Fibroblast of skin of back (primary cell): ENCODE measurements at places on chromosomes 11 and 22.

- peak; percentile 60 for DNase-seq
These were observed 41.6 kb downstream of the BUD13 start for GRCh38 chr11:116731097-116731761.

GRCh38 chr11:108497317-108498045, 703 bp downstream of the POGLUT3 start:
- DNase-seq, result peak; percentile 99

GRCh38 chr11:6229911-6230310, 4.5 kb downstream of the FHIP1B start:
- DNase-seq, result no peak

- DNase-seq, result peak; percentile 60
These were observed 24.8 kb downstream of the APOL1 start for GRCh38 chr22:36277482-36278291.

DNA sequence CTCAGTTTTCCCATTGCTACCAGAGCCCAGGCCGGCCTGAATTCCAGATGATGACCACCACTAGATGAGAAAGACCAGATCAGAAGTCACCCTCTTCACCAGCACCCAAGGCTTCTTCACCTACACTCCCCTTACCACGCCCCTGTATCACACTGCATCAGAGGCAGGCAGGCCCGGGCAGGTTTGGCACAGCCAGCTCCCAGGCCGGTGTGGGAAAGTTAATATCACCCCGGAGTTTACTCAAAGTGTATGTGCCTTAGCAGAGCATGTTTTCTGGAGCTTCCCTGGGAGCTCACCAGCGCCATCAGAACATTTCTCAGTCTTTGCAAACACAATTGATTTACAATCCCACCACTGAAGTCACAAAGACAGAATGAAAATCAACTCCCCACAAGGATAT, 47.5 kb upstream of the POU2AF1 start:
- DNase-seq, result no peak

- no peak for DNase-seq
These were observed 22.3 kb downstream of the PPFIBP2 start for GRCh38 chr11:7536100-7536499.

- peak; percentile 46 for DNase-seq
These were observed 15.0 kb downstream of the RHOD start for GRCh38 chr11:67071420-67072284.

- DNase-seq, result no peak
These were observed 75.5 kb upstream of the RAB38 start for GRCh38 chr11:88250566-88251242.

- no peak for DNase-seq
These were observed 58.4 kb downstream of the CELSR1 start for GRCh38 chr22:46479046-46479445.

DNA sequence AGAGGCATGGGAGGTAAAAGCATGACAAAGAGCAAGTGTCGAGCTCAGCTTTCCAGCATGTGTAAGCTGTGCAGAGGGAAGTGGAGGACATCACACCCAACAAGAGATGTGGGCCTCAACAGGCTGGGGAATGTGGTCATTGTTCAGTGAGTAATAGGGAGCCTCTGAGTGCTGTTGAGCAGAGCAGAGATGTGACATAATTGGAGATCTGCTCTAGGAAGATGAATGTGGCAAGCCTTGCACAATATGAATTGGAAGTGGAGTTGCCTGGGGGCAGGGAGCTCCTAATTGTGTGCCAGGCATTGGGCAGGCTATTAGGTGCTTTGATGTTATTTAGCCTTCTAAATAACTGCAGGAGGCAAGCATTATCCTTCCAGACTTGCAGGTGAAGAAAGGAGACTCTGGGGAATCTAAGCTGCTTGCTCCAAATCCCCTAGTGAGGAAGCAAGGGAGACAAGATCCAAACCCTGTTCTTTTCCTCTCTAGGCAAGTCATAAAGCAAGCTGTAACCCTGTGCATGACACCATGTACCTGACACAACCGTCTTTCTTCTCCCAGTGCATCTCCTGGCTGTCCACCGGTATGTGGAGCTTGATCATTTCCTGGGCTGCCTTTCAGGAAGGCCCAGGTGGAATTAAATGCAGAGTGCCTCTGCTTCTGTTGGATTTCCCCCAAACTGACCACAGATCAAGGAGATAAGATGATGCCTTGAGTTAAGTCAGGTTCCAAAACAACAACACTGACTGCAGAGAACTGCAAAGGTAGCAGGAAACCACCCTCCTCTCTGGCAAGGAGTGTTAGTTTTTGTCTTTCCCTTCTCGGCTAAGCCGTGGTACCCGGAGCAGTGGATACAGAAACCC, 221.4 kb downstream of the TENM4 start:
- no peak for DNase-seq

GRCh38 chr11:69134957-69135356, 20.8 kb upstream of the SMIM38 start:
- DNase-seq, result no peak

- peak; percentile 5 for DNase-seq
These were observed 124.6 kb downstream of the PHF21B start for GRCh38 chr22:44884968-44885805.

DNA sequence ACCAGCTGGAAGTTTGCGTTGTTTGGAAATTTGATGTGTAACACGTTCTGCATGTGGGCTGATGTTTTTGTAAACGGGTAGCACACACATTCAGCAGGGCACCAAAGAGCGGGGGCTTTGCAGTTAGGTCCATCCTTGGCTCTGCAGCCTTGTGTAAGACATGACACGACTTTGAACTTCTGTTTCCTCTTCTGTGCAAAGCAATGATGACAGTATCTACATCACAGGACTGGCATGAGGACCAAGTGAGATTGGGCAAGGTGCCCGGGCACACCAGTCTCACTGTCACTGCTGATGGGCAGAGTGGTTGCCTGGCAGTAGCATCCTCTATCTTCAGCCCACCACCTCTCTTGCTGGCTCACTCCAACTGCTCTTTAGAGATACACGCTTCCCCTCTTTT, 3.3 kb downstream of the TCN2 start:
- no peak for DNase-seq

DNA sequence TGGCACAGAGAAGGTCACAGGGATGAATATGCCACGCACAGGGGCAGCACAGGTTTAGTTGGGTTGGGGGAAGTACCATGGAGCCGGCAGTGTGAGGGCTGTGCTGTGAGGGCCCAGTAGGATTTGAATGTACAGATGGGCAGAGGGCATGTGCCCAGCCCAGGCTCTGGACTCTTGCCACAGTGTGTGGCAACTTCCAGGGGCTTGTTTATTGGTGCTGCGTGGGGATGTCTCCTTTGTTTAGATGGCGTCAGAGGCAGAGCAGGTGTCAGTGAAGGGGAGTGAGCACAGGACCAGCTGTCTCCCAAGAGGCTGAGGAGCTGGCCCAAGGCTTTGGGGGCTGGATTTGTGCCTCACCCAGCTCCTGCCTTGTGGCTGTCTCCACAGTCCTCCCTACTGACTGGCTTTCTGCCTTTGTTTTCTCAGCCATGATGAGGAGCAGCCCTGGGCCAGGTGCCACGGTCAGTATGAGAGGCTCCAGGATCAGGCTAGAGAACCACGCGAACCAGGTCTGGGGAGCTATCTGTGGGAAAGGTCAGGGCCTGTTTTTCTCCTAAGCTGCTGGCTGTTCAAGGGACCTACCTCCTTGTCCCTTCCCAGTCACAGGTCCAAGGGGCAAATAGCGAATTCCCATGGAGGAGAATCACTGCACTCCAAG, 21.9 kb downstream of the SUN2 start:
- DNase-seq, result no peak

- DNase-seq, result no peak
These were observed 33.4 kb downstream of the MICAL3 start for GRCh38 chr22:17990942-17991341.

DNA sequence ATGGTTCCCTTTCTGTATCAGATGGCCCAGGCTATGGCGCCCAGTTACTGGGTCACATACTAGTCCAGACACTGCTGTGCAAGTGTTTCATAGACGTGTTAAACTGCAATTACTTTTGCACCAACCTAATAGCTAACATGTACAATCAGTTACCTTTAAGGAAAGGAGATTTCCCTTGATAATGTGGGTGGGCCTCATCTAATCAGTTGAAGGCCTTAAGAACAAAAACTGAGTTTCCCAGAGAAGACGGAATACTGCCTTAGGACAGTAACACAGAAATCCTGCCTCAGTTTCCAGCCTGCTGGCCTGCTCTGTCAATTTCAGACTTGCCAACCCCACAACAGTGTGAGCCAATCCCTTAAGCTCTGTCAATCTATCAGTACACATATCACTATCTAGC, 229.9 kb upstream of the SYN3 start:
- no peak for DNase-seq

DNA sequence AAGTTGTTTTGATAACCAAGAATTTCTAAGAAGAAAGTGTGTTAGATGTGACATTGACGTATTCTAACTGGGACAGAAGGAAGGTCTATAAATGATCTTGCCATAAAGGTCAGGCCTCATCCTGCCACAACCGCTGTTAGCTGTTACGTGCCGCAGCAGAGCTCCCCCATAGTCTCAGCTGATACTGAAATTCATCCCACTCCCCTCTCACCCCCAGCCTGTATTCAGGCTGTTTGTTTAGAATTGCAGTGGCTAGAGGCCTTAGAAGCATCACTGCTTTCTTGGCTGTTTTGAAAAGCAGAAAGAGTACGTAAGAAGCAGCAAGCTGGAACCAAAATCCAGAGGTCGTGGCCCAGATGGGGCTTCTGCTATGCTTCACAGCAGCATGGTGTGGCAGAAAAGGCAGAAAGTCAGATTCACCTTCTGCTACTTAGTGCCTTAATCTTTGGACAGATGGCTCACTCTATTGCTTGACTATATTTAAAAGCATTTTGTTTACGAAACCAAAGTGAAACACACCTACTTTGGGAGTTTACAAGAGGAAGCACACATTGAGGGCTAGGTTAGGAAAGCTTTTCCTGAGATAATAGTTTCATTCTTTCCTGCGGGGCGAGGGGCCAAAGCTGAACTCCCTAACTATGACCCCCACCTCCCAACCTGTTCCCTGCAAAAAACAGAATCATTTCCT, 950 bp upstream of the LAYN start:
- no peak for DNase-seq

DNA sequence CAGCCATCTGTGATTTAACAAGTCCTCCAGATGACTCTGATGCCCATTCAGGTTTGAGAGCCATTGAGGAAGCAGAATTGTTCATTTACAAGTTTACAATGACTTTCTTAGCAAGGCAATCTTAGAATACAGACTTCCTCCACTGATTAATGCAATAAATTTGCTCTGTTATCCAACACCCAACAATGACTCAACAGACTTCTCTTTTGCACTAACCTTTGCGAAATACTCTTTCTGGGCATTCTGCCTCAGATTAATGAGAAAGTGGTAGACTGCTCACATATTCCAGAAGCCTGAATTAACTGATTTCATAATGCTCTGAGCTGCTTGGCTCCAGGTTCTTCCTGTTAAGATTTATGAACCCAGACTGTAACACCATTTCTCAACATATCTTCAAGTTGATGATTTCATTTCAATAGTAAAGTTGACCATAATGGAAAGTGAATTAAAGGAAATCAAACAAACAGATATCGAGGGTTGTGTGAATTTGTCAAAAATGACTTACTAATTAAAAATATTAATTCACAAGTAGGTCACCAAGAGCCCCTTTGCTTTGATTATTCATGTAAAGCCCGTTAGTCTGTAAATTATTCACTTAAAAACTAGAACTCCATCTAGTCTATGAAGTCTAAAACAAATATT, 70.5 kb upstream of the BLID start:
- peak; percentile 86 for DNase-seq

GRCh38 chr22:30004694-30005093, 75.6 kb upstream of the HORMAD2 start:
- DNase-seq, result no peak

DNA sequence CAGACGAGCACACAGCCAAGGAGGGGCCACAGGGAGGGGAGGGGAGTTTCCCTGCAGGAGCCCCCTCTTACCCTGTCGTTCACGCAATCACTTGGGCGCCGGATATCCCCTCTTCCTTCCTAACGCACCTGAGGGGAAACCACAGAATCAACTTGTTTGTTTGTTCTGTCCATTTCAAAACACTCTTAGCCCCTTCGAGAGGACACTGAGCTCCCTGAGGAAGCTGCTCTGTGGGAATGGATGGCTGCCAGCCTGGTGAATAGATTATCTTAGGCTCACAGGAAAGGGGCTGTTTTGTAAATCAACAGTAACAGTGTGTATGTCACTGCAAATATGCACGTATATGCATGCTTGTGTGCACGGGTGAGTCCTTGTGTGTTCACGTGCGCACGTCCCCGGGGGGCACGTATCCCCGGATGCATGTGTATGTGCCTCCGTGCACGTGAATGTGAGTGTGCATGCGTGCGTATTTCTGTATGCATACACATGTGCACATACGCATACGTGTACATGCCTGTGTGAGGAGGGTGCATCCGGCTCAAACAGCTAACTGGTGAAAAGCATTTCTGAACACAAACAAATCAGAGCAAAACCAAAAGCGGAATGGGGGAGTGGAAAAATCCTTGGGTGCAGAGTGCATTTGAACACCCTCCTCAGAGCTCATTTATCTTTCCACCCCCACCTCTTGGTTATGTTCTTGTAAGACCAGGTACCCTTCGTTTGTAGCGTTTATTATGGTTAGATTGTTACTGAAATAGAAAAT, 7.2 kb downstream of the ARSA start:
- no peak for DNase-seq

- no peak for DNase-seq
These were observed 138.2 kb downstream of the DSCAML1 start for GRCh38 chr11:117658809-117659208.

- DNase-seq, result peak; percentile 78
These were observed 466.2 kb downstream of the SOX6 start for GRCh38 chr11:15890031-15890713.

DNA sequence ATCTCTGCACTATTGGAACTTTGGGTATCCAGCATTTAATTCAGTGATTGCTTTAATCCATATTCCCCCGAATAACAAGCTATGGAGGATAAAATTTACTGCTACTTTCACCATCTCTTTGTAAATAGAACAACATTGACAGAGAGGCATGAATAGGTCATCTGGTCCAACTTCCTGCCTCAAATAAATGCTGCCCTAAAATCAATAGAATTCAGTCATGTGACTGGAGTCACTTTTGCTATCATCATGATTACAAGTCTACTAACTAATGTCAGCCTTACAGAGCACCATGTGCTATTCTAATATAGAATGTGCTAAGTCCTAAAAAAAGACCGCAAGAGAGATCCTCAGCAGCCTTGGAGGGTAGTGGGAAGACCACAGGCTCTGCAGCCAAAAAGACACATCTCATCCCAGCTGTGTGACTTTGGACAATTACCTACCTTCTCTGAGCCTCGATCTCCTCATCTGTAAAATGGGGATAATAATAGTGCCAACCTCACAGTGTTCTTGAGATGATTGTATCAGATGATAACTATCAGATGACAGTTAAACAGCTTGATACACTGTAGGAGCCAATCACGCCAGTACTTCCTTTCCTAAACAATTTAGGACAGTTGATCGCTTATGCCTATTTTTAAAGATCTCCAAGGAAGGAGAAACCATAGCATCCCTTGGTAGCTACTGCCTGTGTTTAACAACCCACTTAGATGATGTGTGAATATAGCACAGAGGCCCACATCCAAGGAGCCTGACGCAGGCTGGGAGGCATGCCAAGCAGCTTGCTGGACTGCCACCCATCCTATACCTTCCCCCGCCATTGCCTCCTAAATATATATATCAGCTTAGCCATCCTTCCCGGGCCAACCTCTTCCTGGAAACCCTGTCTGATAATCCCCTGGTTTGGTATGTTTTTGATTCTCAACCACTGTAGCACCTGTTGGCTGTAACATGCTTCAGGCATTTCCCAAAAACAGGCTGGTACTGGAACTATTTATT, 77.3 kb upstream of the PHF21A start:
- no peak for DNase-seq
